ENCODE measurements at places on chromosomes 13 and 19. TPM values are rescaled to one million over a fixed set of nuclear protein-coding genes. Genes with fewer than 3 reads are reported as not detected.

DNA sequence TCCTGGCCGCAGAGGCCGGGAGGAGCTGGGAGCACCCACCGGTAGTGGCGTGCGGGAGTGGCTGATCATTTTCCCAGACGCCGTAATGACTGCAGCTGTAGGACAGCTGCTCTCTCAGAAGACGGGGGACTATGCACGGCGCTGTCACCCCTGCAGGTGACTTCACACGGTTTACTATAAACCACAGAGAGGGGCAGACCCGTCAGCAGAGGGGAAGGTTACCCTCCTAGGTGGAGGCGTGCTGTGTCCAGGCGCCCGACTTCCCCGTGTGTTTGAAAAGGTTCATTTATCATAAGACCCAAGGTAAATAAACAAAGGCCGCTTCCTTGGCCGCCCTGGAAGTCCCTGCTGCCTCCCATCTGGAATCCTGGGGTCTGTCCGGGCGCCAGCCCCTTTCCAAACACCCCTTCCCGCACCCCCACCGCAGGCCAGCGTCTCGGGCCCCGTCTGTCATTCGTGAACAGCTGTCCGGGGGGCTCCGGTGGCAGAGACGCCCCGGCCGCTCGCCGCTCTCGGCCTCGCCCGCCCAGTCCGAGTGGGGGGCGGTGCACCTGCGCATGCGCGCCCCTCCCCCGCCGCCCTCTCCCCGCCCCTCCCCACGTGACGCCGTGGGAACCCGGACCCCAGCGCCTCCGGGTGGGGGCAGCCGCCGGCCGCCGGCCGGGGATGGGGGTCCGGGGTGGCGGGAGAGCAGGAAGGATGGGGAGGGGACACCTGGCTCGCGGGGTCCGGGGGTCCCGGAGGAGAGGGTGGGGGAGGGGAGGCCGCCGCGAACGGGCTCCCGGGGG lies 915 bp downstream of the SHC2 start:
- peak overlapping the region; percentile 59 for H3K4me3 ChIP-seq
- H3K27ac ChIP-seq, result no peak overlapping the region
- H3K4me1 ChIP-seq, result peaks cover 5% of the 10 kb centered on the region
- DNase-seq, result no peak
- H3K36me3 ChIP-seq, result no peaks in the 10 kb centered on the region

DNA sequence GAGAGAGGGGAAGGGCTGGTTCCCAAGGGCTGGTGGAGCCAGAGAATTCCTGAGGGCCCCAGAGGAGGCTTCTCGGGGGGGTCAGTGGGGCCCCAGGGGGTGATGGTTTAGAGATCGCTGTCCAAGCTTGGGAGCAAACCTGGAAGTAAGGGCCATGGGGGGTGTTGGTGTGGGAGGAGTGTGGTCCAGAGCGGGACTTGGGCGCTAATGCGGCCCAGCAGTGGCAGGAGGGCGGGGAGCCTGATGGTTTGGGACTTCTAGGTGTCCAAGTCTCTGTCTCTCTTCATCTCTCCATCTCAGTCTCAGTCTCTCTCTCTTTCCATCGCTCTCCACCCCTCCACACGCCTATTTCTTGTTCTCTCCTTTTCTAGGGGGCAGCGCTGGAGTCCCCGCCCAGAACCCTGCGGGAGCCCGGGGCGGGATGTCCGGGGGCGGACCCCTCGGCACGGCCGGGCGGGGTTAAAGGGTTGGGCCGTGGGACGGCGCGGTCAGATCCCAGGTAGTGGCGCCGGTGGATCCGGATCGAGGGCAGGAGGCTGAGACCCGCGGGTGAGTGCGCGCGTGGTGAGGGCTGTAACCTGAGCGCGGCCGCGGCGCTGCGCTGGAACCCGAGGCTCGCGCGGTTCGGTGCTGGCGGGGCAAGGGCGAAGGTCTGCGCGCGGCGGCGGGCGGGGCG lies at the start of gene CYP4F22:
TSS of gene CYP4F22 (plus strand) at position 491 of the 676 bp plus-strand sequence. CDS start 16,812 bp downstream, outside the sequence.
- peaks cover 45% of the 10 kb centered on the region for H3K27me3 ChIP-seq
- H3K27ac ChIP-seq, result no peak within 1 kb of the TSS
- H3K4me1 ChIP-seq, result peaks cover 10% of the 10 kb centered on the region
- DNase-seq, result no peak
- H3K4me3 ChIP-seq, result no peak within 1 kb of the TSS

GRCh38 chr19:12034620-12035019 lies 859 bp downstream of the ZNF433 start:
- no peak for DNase-seq
- no peaks in the 10 kb centered on the region for H3K27me3 ChIP-seq
- H3K27ac ChIP-seq, result no peak overlapping the region
- H3K4me3 ChIP-seq, result peak overlapping the region; percentile 60
- peaks cover under 1% of the 10 kb centered on the region for H3K36me3 ChIP-seq

GRCh38 chr13:109784590-109785140 lies 1.7 kb downstream of the IRS2 start:
- peaks cover 11% of the 10 kb centered on the region for H3K36me3 ChIP-seq
- H3K27me3 ChIP-seq, result peaks cover 4% of the 10 kb centered on the region
- peak overlapping the region; percentile 66 for H3K4me3 ChIP-seq
- DNase-seq, result peak; percentile 69

GRCh38 chr13:51286135-51287002 lies 53.1 kb upstream of the SERPINE3 start:
- no peak overlapping the region for H3K27ac ChIP-seq
- H3K36me3 ChIP-seq, result no peaks in the 10 kb centered on the region
- peak; percentile 65 for DNase-seq
- peaks cover 4% of the 10 kb centered on the region for H3K27me3 ChIP-seq
- H3K4me1 ChIP-seq, result peaks cover 2% of the 10 kb centered on the region

GRCh38 chr19:41415154-41415571 lies 12.0 kb downstream of the B3GNT8 start:
- no peaks in the 10 kb centered on the region for H3K27me3 ChIP-seq
- H3K4me1 ChIP-seq, result peaks cover 1% of the 10 kb centered on the region
- peaks cover 75% of the 10 kb centered on the region for H3K36me3 ChIP-seq
- H3K27ac ChIP-seq, result no peak overlapping the region
- no peak overlapping the region for H3K4me3 ChIP-seq

DNA sequence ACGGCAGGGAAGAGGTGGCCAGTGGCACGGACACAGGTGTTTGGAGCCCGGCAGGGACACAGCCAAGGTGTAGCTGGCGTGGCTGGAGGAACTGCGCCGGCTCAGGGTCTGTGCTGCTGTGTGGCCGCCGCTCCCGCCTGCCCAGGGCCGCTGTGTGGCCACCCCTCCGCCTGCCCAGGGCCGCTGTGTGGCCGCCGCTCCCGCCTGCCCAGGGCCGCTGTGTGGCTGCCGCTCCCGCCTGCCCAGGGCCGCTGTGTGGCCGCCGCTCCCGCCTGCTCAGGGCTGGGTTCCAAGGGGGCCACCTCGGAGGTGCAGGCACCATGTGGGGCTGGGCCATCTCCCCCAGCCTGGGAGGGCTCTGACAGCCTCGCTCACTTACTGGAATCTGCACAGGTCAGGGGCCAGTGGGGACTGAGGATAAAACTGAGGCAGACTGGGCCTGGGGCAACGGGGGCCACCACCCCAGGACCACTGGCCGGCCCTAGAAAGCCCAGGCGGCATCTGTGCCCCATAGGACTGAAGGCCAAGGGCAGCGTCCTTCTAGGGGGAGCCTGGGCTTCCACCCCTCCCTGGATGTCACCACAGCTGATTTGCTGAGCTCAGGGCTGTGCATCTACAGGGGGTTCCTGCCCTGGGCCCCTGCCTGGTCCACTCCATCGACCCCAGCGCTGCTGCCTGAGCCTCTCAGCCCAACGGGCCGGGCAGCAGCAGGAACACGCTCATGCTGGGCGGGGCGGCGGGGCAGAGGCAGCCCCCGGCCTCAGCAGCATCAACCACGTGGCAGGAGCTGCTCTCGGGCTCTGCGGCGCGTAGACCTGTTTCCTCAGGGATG lies 21.5 kb downstream of the C13orf46 start:
- H3K4me1 ChIP-seq, result peaks cover 17% of the 10 kb centered on the region
- no peaks in the 10 kb centered on the region for H3K27me3 ChIP-seq
- H3K36me3 ChIP-seq, result peaks cover 9% of the 10 kb centered on the region
- H3K4me3 ChIP-seq, result no peak overlapping the region
- no peak for DNase-seq

DNA sequence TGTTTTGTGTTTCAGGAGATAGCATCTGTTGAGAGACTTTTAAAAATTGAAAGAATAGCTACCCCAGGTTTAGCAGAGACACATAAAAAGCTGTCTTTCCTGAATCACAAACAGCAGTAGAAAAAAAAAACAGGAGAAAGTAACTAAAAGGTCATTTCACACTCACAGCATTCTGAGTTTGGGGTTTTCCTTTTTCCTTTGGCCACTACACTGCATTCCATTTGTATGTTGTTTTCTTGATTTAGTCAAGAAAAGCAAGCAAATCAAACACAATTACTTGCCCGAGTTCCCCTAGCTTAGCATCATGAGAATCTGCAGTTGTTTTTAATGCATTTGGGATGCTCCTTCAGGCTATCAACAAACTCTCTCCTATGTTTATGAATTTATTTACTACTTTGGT lies 161.0 kb downstream of the KCTD12 start:
- no peaks in the 10 kb centered on the region for H3K4me1 ChIP-seq
- no peaks in the 10 kb centered on the region for H3K36me3 ChIP-seq
- no peak overlapping the region for H3K27ac ChIP-seq
- H3K4me3 ChIP-seq, result no peak overlapping the region
- no peaks in the 10 kb centered on the region for H3K27me3 ChIP-seq
- DNase-seq, result no peak

DNA sequence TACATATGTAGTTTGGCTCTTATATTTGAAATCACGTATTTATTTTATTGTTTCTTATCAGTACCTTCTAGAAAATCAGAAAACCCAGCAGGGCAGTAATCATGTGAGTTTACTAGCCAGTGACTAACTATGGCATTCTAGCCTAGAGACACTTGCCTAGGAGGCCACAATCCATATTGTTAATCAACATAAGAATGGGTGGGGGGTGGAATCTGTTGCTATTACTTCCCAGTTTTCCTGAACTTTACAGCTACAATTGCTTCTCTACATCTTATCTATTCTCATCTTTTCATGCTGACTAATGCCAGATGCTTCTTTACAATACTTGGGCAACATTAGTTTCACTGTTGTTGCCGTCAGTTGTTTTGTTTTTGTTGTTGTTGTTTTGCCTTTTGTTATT lies 18.7 kb upstream of the ATXN8OS start:
- no peak overlapping the region for H3K27ac ChIP-seq
- H3K4me3 ChIP-seq, result no peak overlapping the region
- no peaks in the 10 kb centered on the region for H3K4me1 ChIP-seq
- H3K36me3 ChIP-seq, result no peaks in the 10 kb centered on the region
- no peaks in the 10 kb centered on the region for H3K27me3 ChIP-seq

DNA sequence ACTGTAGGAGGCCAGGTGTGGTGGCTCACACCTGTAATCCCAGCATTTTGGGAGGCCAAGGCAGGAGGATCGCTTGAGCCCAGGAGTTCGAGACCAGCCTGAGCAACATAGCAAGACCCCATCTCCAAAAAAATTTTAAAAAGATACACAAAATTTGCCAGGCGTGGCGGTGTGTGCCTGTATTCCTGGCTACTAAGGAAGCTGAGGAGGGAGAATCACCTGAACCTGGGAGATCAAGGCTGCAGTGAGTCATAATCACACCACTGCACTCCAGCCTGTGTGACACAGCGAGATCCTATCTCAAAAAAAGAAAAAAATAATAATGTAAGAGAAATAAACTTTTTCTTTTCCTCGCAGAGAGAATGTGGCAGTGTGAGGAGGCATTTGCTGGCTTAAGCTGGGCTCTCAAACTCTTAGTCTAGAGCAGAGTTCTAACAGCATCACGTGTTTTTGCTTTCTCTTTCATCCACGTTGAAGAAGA lies 21.1 kb downstream of the FAM187B start:
- H3K27ac ChIP-seq, result peak overlapping the region; percentile 98
- peaks cover 93% of the 10 kb centered on the region for H3K4me1 ChIP-seq
- no peaks in the 10 kb centered on the region for H3K36me3 ChIP-seq
- DNase-seq, result no peak

DNA sequence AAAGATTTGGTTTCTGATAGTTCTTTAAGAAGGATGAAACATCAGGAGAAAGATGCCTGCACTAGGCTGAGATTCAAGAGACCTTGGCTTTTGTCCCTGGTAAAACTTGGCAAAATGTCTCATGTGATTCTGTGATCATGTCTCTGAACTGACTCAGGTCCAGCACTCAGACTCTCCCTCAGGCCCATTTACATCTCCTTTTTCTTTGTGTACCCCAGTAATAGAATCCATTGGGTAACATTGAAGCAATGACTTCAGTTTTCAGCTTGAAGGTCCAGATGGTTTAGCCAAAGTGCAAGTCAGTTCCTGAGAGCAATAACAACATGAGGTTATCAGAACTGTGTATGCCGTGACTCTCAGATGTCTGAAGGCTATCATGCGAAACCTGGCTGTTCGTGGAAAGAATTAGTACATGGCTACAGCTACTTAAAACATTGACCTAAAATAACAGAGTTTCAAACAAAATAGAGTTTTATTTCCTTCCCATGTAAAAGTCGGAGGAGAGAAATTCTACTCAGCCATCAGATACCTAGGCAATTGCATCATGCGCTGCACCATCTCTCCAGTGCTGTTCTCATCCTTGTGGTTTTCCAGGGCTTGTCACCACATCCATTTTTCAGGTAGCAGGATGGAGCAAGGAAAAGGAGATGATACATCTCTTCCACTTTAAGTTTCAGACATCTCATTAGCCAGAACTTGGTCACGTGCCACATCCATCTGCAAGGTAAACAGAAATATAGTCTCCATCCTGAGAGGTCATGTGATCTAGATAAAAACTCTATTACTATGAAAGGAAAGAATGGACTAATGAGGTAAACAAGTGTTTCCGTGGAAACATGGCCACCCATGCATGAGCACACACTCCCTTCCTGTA lies 117.3 kb downstream of the POSTN start:
- H3K4me1 ChIP-seq, result no peaks in the 10 kb centered on the region
- H3K4me3 ChIP-seq, result no peak overlapping the region
- H3K36me3 ChIP-seq, result no peaks in the 10 kb centered on the region
- H3K27ac ChIP-seq, result no peak overlapping the region

- H3K4me3 ChIP-seq, result peak overlapping the region; percentile 96
- H3K27ac ChIP-seq, result peak overlapping the region; percentile 96
- peaks cover 25% of the 10 kb centered on the region for H3K36me3 ChIP-seq
- DNase-seq, result peak; percentile 97
- no peaks in the 10 kb centered on the region for H3K27me3 ChIP-seq
These were observed 783 bp downstream of the PHLDB3 start for GRCh38 chr19:43503501-43504425.

GRCh38 chr13:110565296-110565695 lies 3.8 kb upstream of the RAB20 start:
- H3K27ac ChIP-seq, result no peak overlapping the region
- no peak overlapping the region for H3K4me3 ChIP-seq
- H3K27me3 ChIP-seq, result peaks cover 8% of the 10 kb centered on the region
- no peak for DNase-seq
- H3K4me1 ChIP-seq, result peaks cover 20% of the 10 kb centered on the region

GRCh38 chr13:68714292-68714691 lies 1393.3 kb upstream of the ATXN8OS start:
- H3K36me3 ChIP-seq, result no peaks in the 10 kb centered on the region
- H3K27me3 ChIP-seq, result no peaks in the 10 kb centered on the region
- no peaks in the 10 kb centered on the region for H3K4me1 ChIP-seq
- DNase-seq, result no peak
- no peak overlapping the region for H3K4me3 ChIP-seq
- no peak overlapping the region for H3K27ac ChIP-seq

- H3K4me1 ChIP-seq, result peaks cover 30% of the 10 kb centered on the region
- DNase-seq, result no peak
- no peak overlapping the region for H3K27ac ChIP-seq
- H3K27me3 ChIP-seq, result no peaks in the 10 kb centered on the region
These were observed 4.8 kb downstream of the ADPRHL1 start for GRCh38 chr13:113448545-113448884.

CEACAM4 gene
- not detected for total RNA-seq

ZNF584 gene
- total RNA-seq, result 8.6 TPM

FBN3 gene
- total RNA-seq, result not detected

ZNF726 gene
- 8.2 TPM for total RNA-seq

NLRP4 gene
- 0.31 TPM for total RNA-seq

LILRA6 gene
- total RNA-seq, result not detected

KL gene
- not detected for total RNA-seq
